Esophagus squamous epithelium (tissue), 5 donors: ENCODE measurements at places on chromosomes 11 and 22.

- no peak for DNase-seq
These were observed 25.3 kb downstream of the C11orf58 start for GRCh38 chr11:16763746-16764145.

GRCh38 chr22:38284042-38284402 lies 11.2 kb upstream of the TMEM184B start:
- no peak for DNase-seq

GRCh38 chr11:88521799-88522201 lies 184.3 kb upstream of the CTSC start:
- no peak for DNase-seq

GRCh38 chr11:2666828-2667570 lies 32.8 kb downstream of the KCNQ1OT1 start:
- DNase-seq: no peak

DNA sequence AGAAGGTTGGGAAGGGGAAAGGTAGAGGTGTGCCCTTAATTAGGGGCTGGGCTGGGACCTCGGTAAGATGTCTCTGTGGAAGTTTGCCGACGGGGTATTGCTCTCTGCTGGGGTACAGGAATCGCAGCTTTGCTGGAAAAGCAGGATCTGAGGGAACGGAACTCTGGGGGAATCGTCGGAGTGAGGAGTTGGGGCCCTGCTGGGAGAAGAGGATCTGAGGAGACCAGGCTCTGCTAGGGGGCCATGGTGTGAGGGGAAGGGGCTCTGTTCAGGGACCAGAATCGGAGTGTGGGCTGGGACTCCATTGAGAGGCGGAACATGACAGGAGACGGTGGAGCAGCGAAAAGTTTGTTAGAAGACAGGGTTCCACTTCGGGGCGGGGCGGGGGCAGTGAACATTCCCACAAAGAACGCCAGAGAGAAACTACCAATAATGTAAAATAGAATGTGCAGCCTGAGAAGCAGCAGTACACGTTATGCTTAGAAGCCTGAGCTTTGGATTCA lies 456 bp downstream of the AAMDC start:
- no peak for DNase-seq

GRCh38 chr11:124301548-124301947 lies 12.2 kb downstream of the OR8D1 start:
- no peak for DNase-seq

GRCh38 chr11:415640-416041 lies 842 bp upstream of the SIGIRR start:
- no peak for DNase-seq

DNA sequence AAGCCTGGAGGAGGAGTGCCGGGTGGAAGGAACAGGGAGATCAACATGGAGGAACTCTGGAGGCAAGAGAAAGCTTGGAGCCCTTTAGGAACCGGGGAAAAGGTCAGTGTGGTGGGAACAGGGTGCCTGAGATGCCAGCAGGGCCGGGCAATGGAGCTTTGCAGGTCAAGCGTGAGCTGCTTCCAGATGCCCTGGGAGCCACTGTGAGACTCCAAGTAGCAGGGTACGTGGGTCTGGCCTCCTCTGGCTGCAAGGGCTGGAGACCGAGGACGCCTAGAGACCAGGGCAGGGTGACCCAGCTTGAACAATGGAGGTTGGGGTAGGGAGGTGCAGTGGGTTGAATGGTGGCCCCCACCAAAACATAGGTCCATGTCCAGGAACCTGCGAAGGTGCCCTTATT lies 15.6 kb upstream of the EMID1 start:
- no peak for DNase-seq

GRCh38 chr22:46974077-46974476 lies 211.6 kb downstream of the TBC1D22A start:
- no peak for DNase-seq

DNA sequence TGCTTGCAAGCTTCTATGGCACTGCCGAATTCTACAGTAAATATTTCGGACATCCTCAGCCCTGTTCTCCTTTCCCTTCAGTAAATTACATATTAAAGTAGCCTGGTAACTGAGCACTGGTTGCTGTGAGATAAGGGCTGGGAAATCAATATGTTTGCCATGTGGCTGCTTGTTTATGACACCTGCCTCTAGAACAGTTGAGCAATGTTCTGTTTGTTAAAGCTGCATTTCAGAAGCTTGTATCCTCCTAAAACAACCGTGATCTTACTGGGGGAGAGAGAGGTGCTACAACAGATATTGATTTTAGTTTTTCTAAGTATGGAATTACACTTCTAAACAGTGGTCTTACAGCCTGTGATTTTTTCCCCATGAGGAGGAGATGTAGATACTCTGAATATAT lies 39.4 kb downstream of the ZBTB16 start:
- no peak for DNase-seq

- DNase-seq: no peak
These were observed 17.5 kb upstream of the SMIM38 start for GRCh38 chr11:69138265-69138664.

DNA sequence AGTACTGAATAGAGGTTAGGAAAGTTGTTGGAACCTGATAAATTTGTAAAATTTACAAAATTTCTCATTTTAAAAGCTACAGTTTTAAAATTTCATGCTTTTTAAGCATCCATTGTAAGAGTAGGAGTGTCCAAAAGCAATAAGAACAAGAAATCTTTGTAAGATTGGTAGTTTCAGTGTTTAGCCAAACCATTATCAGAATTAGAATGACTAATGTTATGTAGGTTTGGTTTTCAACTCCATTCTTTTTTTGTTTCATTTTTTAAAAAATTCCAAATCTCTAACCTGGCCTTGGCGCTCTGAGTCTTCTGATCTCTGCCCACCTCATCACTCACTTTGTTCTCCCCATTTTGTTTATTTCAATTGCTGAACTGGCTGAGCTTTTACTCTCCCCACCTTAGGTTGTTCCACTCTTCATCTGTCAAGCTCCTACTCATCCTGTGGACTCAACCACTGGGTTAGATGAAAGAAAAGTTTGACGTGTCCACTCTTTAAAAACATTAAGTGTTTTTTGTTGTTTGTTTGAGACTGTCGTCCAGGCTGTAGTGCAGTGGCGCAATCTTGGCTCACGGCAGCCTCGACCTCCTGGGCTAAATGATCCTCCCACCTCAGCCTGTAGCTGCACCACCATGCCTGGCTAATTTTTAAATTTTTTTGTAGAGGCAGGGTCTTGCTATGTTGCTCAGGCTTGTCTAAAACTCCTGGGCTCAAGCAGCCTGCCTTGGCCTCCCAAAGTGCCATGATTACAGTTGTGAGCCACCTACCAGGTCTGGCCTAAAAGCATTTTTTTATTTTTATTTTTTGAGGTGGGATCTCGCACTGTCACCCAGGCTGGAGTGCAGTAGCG lies 14.0 kb downstream of the EP300 start:
- DNase-seq: no peak

GRCh38 chr11:70816156-70816678 lies 417.9 kb downstream of the CTTN start:
- no peak for DNase-seq

DNA sequence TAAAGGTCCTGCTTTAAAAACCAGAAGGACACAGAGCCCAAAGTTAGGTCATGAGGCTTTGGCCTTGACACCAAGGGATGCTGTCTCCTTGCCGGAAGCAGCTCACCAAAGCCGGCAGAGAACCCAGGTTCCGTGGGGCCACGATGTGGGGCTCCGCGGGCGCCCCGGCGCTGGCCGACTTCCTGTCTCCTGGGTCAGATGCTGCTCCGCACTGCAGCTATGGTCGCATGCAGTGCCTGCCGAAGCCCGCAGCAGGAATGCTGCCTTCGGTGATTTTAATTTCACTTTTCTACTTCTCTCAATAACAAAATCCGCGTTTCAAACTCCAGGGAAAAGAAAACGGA lies 454 bp upstream of the OTUB1 start:
- no peak for DNase-seq

DNA sequence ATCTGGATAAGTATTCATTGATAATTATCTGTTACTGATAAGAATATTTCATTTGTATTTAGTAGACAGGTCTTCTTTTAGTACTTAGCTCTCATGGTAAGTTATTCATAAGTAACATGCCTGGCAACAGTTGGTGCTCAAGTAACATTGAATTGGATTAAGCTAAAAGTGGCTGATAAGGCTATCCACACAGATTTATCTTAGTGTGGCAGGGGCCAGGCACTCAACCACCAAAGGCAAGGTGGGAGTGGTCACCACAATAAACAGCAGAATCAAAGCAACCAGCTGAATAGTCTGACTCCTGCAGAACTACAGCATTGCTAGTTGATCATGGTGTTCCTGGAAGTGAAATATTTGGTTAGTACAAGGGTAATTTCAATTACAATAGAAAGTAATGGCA lies 33.0 kb upstream of the NARS2 start:
- no peak for DNase-seq

DNA sequence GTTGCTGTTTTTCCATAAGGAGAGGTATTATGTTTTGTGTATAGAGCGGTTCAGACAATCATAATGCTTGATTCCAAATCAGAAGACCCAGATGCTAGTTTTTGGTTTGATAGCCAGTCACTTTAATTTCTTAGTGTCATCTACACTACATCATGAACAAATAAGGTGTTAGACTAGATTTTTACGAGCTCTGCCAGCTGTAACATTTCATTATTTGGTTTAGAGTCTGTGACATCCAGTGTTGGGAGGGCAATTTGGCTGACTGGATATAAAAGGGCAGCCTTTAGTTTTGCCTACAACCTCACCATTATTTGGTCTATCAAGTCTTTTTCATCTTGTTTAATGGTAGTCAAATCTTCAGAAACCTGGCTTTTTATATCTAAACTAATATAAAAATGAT lies 30.2 kb upstream of the FBXO3 start:
- DNase-seq: no peak

- DNase-seq: no peak
These were observed 1.4 kb downstream of the TSPAN4 start for GRCh38 chr11:843818-844692.

GRCh38 chr11:59427068-59427382 lies 812 bp upstream of the OR5A2 start:
- no peak for DNase-seq

- DNase-seq: no peak
These were observed 10.4 kb upstream of the WNT11 start for GRCh38 chr11:76216536-76217325.

- DNase-seq: no peak
These were observed 18.5 kb upstream of the TMEM184B start for GRCh38 chr22:38291201-38291777.

DNA sequence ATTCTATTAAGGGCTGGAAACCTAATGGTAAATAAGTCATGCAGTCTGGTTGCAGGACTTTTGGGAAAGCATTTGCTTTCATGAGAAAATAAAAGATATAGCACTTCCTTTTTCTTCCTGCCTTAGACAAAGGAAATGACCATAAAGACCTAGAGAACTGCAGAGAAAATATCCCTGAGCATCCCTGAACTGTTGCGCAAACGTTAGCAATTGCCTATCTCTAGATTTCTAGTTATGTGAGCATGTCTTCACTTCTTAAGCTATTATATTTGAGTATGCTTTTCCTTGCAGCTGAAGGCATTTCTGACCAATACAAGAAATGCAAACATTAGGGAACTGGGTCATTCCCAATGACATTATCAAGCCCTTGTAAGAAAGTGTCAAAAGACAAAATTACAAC lies 110.6 kb downstream of the KIF18A start:
- DNase-seq: no peak

- DNase-seq: no peak
These were observed 4.5 kb downstream of the LRRC75B start for GRCh38 chr22:24588381-24588756.

GRCh38 chr11:48064306-48064705 lies 83.9 kb downstream of the PTPRJ start:
- DNase-seq: no peak

DNA sequence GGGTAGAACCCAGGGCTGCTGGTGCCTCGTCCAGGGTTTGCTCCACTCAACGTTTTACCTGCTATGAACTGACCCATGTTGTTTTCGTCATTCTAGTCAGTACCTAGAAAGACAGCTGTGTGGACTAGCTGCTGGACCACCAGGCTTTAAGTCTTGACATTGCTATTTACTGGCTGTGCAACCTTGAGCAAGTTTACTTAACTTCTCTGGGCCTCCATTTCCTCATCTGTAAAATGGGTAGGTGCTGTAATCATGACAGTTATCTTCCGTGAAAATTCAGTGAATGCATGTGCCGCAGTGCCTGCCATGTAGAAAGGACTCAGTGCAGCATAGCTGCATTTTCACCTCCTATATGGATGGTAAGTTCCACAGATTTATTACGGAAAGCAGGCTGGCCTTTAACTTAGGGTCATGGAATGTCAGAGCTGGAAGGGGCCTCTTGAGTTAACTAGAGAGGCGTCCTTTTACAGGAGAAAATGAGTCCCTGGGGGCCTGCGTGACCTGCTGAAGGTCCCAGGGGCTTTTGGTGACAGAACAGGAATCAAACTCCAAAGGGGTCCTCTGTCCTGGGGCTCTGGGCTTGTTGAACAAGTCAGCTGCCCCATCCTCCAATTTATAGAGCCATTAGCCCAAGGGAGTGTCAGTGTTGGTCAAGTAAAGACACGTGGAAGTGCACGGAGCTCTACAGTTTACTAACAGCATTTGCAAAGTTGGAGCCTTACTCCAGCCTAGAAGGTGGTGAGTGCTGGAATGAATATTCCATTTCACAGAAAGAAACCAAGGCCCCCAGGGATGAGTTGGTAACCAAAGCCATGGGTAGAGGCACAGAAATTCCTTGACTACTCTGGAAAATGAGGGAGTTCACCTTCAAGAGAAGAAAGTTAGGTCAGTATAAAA lies 12.0 kb upstream of the MALAT1 start:
- no peak for DNase-seq

GRCh38 chr11:15911377-15912044 lies 444.8 kb downstream of the SOX6 start:
- no peak for DNase-seq

GRCh38 chr11:70220136-70220535 lies 17.0 kb downstream of the FADD start:
- DNase-seq: no peak

DNA sequence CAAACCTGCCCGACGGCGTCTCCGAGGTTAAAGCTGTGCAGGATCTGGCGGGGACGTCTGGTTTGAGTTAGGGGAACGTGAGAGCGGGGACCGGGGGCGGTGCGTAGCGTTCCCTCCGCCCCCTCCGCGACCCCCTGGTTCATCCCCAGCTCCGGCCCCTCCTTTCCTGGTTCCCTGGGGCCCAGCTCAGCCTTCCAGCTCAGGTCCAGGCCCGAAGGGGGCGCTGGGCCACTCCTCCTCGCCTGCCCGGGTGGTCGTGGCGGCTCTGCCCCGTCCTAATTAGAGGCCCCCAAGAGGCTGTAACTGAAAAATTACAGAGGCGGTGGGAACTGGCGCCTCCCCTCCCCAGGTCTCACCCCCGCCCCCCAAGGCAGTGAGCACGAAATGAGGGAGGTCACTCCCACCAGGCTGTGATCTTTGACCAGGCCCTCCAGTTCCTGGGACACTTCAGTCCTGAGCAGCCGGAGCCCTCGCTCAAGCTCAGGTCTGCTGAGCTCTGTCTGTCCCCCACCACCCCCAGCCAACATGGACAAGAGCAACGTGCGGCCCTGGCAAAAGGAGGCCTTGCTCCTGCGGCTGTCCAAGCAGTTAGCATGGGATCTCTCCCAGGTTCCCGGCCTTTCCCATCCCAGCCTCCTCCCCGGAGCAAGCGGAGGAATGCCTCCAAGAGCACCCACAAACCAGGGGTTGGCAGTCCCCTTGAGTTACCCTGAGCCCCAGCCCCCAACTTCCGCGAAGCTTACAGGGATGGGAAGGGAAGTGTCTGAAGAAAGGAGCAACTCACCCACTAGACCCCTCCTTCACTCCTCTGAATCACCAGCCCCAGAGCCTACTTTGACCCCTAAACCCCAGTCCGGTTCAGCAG lies 3.3 kb downstream of the CD248 start:
- DNase-seq: no peak
